ENCODE measurements at places on chromosomes 16 and 17. TPM values are rescaled to one million over a fixed set of nuclear protein-coding genes. Genes with fewer than 3 reads are reported as not detected.

DNA sequence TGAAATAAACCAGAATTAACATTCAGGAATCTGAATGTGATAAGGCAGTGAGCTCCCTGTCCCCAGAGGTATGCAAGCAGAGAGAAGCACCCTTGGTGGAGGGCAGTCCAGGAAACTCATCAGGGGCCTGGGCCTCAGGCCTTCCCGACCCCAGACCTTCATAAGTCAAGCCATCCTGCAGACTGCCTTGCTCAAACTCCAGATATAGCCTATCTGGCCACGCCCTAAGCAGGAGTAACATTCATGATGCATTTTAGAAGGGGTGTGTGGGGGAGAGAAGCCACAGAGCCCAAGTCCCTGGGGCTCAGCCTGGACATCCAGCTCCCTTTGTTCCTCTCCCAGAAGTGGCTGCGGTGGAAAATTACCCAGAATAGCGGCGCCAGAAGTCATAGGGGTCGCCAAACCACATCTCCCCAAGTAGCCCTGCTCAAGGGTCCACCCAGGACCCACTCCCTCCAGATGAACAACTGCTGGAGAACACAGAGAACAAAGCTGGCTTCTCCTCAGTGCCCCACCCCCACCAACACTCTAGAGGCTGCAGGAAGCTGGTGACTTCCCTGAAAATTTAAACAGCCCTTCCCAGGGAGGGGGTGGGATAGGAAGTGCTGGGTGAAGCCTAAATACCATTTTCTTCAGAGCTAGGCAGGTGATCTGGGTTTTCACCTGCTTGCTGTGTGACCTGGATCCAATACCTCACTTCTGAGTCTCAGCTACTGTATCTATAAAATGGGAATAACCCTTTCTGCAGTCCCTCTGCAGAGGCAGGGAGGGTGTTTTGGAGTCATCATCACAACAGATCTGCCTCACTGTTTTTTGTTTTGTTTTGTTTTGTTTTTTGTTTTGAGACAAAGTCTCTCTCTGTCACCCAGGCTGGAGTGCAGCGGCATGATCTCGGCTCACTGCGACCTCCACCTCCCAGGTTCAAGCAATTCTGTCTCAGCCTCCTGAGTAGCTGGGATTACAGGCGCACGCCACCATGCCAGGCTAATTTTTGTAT, 1.5 kb upstream of the SREBF1 start:
- DNase-seq, result no peak

The ADAP2 gene
- polyA plus RNA-seq, result 4.9 TPM

GRCh38 chr17:36857698-36858097, 79.6 kb upstream of the LHX1 start:
- no peak for DNase-seq

DNA sequence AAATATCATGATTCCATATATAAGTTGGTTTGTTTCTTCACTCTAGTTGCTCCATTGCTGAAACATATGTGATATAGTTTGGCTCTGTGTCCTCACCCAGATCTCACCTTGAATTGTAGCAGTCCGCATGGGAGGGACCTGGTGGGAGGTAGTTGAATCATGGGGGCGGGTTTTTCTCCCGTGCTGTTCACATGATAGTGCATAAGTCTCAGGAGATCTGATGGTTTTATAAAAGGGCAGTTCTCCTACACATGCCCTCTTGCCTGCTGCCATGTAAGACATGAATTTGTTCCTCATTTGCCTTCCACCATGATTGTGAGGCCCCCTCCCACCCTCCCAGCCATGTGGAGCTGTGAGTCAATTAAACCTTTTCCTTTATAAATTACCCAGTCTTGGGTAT, 915.5 kb downstream of the KCNJ2 start:
- DNase-seq, result no peak

The MYH1 gene
- 0.01 TPM for polyA plus RNA-seq

The SLC35G6 gene
- polyA plus RNA-seq, result 0.52 TPM

The YBX2 gene
- polyA plus RNA-seq, result 2.8 TPM

The WDR45B gene
- polyA plus RNA-seq, result 65.7 TPM

- no peak for DNase-seq
Observed at GRCh38 chr17:9271989-9272388, 250.7 kb downstream of the NTN1 start.

The CDIPT gene
- 68.7 TPM for polyA plus RNA-seq

DNA sequence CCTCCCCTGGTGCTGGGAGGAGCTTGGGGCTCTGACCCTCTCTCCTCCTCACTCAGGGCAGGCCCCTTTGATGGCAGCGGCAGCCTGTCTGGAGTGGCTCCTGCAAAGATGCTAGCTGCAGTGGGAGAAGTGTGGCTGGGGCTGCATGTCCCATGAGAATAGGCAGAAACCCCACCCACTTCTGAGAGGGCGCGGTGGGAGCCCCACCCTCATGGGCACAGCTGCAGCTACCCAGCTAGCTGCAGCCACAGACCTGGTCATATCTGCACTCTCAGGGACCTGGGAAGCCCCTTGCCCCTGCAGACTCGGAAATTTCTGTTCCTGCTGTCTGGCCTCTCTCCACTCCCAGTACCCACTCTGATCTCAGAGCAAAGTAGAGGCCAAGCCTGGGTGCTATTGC, 72.2 kb upstream of the BRD7 start:
- DNase-seq, result no peak

- DNase-seq, result no peak
Observed at GRCh38 chr17:48910370-48910769, 2.2 kb downstream of the UBE2Z start.

- DNase-seq, result no peak
Observed at GRCh38 chr16:49462989-49463371, 89.4 kb downstream of the C16orf78 start.

DNA sequence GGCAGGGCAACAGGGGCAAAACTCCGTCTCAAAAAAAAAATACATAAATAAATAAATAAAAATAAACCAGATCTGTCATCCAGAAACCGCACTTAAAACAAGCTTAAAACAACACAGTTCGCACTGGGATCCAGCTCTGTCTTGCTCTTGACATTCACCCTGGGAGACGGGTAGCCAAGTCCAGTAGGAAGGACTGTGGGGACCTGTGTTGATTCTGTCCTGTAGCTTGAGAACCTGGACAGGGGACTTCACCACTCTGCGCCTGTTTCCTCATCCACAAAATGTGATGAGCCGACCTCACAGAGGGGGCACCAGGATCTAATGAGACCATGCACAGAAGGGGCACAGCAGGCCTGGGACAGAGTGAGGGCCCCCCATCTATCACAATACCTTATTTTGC, 1.5 kb upstream of the RAI1 start:
- no peak for DNase-seq

- DNase-seq, result no peak
Observed at GRCh38 chr17:49437696-49438435, 23.2 kb upstream of the PHB1 start.

- DNase-seq, result no peak
Observed at GRCh38 chr17:76593959-76594358, 8.3 kb upstream of the ST6GALNAC2 start.

GRCh38 chr17:59432657-59433056, 101.2 kb downstream of the YPEL2 start:
- no peak for DNase-seq

DNA sequence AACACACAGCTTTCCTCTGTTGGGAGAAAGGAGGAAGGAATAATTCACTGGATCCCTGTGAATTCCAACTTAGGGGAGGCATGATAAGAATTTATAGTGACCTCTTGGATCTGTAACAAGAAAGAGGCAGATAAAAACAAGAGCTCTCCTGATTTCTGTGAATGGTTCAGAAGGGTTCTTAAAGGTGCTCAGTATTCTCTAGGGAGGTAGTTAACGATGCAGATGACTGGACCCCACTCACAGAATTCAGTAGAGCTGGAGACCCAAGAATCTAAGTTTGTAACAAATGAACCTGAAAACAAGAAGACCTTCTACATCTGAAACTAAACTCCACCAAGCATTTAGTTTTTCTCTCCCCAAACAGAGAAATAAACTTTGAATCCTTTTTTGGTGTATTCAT, 8.6 kb downstream of the ZNRF1 start:
- no peak for DNase-seq

DNA sequence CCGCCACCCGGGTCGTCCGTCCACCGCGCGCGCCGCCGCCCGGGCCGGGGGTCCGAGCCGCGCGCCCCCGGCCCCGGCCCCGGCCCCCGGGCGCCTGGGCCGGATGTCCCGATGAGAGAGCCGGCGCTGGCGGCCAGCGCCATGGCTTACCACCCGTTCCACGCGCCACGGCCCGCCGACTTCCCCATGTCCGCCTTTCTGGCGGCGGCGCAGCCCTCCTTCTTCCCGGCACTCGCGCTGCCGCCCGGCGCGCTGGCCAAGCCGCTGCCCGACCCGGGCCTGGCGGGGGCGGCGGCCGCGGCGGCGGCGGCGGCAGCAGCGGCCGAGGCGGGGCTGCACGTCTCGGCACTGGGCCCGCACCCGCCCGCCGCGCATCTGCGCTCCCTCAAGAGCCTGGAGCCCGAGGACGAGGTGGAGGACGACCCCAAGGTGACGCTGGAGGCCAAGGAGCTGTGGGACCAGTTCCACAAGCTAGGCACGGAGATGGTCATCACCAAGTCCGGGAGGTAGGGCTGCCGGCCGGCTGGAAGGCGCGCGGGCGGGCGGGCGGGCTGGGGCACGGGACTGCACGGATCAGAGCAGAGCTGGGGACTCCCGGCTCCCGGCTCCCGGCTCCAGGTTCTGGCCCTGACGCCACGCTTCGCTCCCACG, 548 bp downstream of the TBX2 start:
- DNase-seq, result no peak

DNA sequence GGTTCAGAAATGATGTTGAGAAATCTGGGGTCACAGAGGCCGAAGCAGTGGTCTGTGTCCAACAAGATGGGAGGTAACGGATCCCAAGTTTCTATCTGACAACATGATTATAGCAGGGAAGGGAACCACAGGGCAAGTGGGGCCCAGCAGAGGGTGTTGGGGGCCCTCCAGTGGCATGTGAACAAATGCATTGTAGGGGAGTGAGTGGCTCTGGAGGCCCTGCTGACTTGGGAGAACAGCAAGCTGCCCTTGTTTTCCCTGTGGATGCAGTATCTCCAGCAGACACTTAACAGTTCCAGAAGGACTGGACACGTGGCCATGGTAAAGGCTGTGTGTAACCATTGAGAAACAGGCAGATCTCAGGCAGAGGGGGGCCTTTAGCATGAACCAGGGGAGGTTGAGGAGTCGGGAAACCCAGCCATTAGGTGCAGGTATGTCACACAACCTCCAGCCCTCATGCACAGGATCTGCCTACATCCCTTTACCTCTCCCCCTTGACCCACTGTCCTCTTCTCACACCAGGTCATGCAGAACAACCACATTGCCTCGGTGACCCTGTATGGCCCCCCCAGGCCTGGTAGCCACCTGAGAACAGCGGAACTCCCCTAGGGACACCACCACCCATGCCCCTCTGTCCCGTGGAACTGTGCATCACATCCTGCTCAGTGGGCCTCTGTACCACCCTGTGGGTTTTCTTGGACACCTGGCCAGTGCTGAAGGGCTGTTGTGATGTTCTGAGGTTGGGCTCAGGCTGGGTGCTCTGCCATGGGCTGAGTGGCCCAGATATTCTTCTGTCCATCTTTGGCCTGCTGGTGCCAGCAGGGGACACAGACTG, 4.1 kb downstream of the B3GNT9 start:
- peak; percentile 29 for DNase-seq

DNA sequence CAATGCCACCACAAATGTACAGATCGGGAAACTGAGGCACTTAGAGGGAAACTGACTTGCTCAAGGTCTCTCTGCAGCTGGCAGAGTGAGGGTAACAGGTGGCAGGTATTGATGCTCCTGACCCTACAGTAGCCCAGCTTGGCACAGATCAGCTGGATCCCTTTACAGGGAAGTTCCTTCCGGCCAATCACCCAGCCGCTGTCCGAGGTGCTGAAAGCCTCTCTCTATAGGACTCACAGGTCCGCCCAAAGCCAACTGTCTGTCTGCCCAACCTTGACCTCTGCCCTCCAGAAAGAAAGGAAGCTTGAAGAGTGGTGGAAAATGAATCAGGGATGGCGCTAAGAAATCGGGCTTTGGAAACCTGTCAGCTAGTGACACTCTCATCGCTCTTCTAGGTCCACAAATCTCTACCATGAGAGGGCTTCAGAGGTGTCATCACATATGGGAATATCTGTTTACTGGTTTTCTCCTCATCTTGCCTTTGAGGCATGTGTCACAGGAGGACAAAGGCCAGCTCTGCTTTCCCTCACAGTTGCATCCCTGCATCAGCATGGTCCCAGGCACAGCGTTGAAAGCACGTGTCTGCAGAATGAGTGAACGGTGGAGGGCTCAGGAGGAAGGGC, 246.2 kb downstream of the KATNIP start:
- peak; percentile 25 for DNase-seq

DNA sequence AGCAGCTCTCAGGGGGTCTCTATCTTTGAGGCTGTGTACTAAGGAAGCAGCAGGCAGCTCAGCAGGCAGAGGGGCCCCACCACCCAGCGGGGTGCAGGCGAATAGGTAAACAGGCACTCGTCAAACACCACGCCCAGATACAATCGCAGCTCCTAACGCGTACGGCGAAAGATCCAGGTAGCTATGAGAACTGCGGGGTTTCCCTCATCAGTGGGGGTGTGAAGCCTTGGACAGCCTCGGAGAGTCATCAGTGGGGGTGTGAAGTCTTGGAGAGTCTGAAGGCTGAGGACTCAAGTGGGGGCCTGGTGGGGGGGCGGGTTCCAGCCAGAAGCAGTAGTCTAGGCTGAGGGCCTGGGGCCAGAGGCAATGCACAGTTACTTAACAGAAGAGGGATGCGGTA, 69.0 kb downstream of the RTN4RL1 start:
- DNase-seq, result no peak

- no peak for DNase-seq
Observed at GRCh38 chr17:74368341-74369081, 1.2 kb downstream of the GPR142 start.

DNA sequence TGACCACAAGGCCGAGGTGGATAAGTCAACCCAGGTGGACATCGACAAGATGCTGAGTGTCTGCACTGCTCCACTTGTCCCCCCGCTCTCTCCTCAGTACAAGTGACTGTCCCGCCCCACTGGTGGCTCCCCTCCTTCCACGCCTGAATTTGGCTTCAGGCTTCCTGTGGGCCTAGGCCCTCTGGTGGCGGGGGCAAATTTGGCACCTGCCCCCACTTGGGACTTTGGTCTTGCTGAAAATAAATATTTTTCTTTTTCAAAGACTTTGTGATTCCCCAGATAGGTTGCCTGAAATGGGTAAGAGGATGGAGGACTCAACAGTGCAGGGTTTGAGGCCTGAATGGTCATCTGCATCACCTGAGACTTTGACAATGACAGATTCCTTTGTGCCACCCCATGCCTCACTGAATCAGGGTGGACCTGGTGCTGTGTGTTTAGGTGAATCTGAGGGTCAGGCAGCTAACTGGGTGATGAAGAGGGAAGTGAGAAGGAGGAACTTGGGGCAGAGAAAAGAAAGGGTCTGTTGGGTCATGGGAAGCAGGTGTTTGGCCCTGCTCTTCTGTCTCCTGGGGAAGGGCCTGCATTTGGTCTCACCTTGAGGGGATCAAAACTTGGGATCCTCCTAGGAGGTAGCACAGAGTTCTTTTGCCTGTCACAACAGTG, 2.0 kb downstream of the C16orf86 start:
- no peak for DNase-seq

The RCVRN gene
- 0.63 TPM for polyA plus RNA-seq

GRCh38 chr17:41494524-41494923, 4.8 kb upstream of the KRT36 start:
- DNase-seq, result no peak

The MT1M gene
- polyA plus RNA-seq, result 2.5 TPM

The LLGL2 gene
- 149 TPM for polyA plus RNA-seq

The HAP1 gene
- 0.39 TPM for polyA plus RNA-seq

- DNase-seq, result no peak
Observed at GRCh38 chr16:25155553-25156460, 44.3 kb downstream of the LCMT1 start.

- no peak for DNase-seq
Observed at GRCh38 chr16:68700831-68701230, 36.3 kb upstream of the CDH1 start.

The ACAP1 gene
- 12.2 TPM for polyA plus RNA-seq

GRCh38 chr17:50837980-50838954, 2.9 kb downstream of the WFIKKN2 start:
- DNase-seq, result no peak

The FA2H gene
- polyA plus RNA-seq, result 10.4 TPM
